Type B pancreatic cell (in vitro differentiated cells): ENCODE measurements at places on chromosomes 3 and 15. TPM values are rescaled to one million over a fixed set of nuclear protein-coding genes. Genes with fewer than 3 reads are reported as not detected.

DNA sequence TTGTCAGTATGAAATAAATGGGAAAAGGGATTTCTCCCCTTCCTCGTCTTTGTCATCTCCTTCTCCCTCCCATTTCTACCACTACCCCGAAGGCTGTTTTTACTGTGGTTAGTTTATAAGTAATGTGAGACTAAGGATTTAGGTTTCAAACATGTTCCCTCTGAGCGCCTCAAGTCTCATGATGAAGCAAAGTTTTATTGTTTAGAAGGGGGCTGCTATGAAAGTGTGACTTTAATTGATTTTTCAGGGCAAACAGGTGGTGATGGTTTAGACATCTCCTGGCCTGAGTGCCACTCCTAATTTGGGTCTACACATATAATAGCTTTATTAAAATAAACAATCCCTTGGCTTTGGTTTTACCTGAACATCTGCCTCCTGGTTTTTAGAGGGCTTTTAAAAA, 185.5 kb downstream of the MCTP2 start:
- no peak for DNase-seq

GRCh38 chr3:196941729-196942225, 551 bp downstream of the NCBP2 start:
- DNase-seq: no peak

DNA sequence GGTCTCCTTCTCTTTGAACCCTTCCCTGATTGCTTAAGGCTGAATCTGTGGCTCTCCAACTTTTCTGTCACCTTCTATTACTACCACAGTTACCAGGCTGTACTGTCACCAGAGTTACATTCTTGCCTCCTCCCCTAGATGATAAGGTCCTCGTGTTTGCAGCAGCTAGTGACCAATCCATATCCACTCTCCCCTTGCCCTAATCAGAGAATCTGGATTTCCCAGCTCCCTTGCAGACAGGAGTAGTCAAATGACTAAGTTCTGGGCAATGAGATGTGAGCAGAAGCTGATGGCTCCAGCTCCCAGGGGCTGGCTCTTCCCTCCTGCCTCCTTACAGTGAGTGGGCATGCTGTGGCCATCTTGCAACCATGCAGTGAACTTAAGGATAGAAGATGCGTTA, 95.4 kb upstream of the VGLL4 start:
- DNase-seq: no peak

DNA sequence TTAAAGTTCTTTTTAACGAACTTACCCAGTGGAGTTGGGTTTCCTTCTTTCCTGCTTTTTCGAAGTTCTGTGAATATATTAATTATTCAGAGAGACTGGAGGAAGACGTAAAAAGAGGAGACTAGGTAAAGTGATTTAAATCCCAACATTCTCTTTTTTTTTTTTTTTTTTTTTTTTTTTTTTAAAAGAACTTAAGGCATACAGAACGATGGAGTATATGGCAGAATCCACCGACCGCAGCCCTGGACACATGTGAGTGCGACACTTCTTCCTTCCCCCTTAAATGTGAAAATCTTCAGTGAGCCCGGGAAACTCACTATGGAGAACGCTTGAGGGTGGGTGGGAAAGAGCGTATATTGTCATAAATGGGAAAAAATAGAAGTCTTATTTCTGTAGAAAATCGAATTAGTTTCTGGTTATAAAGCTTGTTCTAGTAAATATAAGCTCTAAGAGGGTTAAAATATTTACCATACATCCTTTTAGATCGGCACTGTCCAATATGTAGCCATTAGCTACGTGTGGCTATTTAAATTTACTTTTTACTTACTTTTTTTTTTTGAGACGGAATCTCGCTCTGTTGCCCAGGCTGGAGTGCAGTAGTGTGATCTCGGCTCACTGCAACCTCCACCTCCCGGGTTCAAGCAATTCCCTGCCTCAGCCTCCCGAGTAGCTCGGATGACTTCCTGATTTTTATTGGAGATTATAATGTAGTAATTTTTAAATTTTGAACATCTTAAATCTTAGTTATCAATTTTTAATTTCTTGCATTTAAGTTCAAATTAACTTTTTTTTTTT, 892 bp downstream of the NMD3 start:
- DNase-seq: no peak

GRCh38 chr3:82875401-82875800, 1114.0 kb upstream of the GBE1 start:
- no peak for DNase-seq

DNA sequence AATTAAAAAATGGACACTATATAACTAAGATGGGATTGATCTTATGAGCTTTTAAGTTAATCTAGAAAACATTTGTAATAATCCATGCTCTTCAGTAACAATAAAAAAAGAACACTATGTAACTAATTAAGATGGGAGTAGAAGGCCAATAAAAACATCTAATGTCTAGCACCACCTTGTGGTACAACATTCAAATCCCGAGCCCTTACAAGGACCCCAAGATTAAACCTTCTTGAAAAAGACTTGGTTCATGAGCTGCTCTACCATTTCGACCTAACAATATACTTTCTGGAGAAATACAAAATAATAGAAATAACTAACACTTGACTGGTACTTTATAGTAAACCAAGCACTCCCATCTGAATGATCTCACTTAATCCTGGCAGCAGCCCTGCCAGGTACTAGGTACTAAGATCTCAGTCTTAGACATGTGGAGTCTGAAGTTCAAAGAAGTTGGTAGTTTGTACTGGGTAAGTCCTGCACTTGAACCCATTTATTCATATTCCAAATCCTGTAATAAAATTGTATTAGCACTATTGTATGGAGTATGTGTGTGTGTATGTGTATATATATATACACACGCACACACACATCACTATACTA, 21.8 kb downstream of the METTL6 start:
- DNase-seq: no peak

GRCh38 chr3:71579326-71579934, 4.1 kb downstream of the FOXP1 start:
- no peak for DNase-seq

- no peak for DNase-seq
Observed at GRCh38 chr15:66007663-66008262, 138.5 kb downstream of the RAB11A start.

- DNase-seq: no peak
Observed at GRCh38 chr3:52088445-52089367, 32.3 kb upstream of the DUSP7 start.

DNA sequence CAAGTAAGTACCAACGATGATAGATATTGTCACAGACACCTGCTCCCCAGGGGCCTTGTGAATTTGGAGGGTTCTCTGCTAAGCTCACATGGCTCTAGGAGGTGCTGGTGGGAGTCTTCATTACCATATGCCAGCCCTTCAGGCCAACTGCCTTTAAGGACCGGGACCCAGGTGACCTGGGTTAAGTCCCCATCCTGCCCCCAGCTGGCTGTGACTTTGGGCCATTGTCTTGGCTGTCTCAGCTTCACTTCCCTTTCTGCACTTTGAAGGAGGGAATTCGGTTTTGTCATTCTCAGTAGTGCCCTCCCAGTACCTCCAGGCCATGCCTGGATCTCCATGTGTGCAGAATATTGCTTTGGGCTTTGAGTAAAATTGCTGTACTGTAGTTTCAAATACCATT, 72.8 kb upstream of the ACAD9 start:
- DNase-seq: no peak

- DNase-seq: no peak
Observed at GRCh38 chr15:85479071-85479647, 98.8 kb downstream of the AKAP13 start.

- no peak for DNase-seq
Observed at GRCh38 chr15:33671456-33671855, 296.8 kb upstream of the CHRM5 start.

- no peak for DNase-seq
Observed at GRCh38 chr3:116029266-116029665, 406.0 kb downstream of the GAP43 start.

- DNase-seq: no peak
Observed at GRCh38 chr15:80265021-80265420, 13.0 kb upstream of the CTXND1 start.

DNA sequence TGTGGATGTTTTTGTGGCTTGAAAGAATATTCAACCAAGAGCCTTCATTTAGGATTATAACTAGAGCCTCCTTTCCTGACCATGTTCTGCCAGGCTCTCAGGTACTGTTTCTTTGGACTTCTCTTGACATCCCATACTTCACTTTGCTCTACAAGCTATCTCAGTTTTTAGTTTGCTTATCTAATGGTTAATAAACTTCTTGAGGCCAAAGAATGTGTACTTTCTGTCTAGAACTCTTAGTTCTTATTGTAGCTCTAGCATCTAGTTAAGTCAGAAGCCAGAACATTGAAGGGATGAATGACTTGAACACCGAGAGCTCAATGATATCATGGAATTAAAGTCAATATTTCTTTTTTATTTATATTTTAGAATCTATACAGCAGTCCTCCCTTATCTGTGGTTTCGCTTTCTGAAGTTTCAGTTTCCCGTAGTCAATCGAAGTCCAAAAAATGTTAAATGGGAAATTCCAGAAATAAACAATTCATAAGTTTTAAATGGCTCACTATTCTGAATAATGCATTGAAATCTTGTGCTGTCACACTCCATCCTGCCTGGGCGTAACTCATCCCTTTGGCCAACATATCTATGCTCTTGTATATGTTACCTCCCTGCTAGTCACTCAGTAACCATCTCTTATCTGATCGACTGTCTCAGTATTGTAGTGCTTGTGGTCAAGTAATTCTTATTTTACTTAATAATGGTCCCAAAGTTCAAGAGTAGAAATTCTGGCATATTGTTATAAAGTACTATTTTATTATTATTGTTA, 368.6 kb upstream of the RBMS3 start:
- DNase-seq: no peak

- no peak for DNase-seq
Observed at GRCh38 chr15:93241696-93242585, 152.9 kb upstream of the RGMA start.

CHRNB4 gene
- total RNA-seq: 3.8 and 4.6 TPM in 2 replicates

BCL6 gene
- 27.3 and 32.4 TPM in 2 replicates for total RNA-seq

AGBL1 gene
- total RNA-seq: 0.07 TPM in 1 of 2 replicates, not detected in the other

LRTM1 gene
- 0.29 and 0.77 TPM in 2 replicates for total RNA-seq

ACOX2 gene
- total RNA-seq: 5.6 and 6.9 TPM in 2 replicates

CPNE9 gene
- 0.34 and 0.59 TPM in 2 replicates for total RNA-seq

PEAK1 gene
- total RNA-seq: 24.1 and 35.0 TPM in 2 replicates

POC1A gene
- 10.5 and 19.1 TPM in 2 replicates for total RNA-seq
